OCI-LY7 (cell line): ENCODE measurements at places on chromosomes 16 and 17.

DNA sequence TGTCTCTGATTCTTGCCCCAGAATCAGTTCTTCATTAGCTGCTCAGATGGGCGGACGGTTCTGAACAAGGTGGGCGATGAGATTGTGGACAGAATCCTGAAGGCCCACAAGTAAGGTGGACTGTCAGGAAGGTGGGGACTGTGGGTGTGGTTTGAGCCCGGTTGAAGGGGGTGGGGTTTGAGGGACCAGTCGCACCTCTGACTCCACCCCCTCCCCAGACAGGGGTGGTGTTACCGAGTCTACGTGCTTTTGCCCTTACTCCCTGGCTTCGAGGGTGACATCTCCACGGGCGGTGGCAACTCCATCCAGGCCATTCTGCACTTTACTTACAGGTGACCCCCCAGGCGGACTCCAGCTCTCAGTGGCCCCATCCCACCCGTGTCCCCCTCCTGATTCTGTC is 11.3 kb downstream of the PLD2 start:
- DNase-seq, result no peak

DNA sequence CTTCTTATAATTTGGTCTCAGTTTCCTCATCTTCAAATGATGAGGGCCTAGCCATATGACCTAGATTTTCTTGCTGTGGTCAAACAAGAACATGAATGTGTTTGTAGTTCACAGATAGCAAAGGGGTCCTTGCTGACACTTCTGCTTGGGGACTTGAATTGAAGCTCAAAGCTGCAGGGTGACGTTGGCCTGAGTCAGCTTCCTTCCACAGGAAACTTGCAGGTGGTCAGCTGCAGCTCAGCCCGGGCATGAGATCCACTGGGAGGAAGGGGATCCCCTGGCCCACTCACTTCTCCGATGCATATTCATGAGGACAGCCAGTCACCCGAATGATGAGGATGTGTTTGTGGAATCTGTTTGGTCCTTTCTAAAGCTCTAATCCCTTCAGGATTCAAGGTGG is 42.6 kb upstream of the AXIN2 start:
- no peak for DNase-seq

DNA sequence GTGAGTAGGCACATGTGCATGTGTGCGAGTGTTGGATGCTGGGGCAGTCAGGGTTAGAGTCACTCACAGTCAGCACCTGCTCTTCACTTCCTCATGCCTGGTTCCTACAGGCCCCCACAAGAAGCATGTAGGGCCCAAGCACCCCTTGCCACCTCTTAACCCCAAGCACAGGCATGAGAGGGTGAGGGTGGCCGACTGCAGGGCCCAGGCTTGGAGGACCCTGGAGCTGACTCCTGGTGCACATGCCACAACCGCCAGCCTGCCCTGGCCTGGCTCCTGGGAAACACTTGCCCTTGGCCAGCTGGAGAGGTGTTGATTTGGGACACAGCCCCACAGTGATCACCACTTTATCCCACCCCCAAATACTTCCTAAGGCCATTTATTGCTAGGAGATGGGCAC is 16.9 kb upstream of the CDRT15L2 start:
- no peak for DNase-seq

DNA sequence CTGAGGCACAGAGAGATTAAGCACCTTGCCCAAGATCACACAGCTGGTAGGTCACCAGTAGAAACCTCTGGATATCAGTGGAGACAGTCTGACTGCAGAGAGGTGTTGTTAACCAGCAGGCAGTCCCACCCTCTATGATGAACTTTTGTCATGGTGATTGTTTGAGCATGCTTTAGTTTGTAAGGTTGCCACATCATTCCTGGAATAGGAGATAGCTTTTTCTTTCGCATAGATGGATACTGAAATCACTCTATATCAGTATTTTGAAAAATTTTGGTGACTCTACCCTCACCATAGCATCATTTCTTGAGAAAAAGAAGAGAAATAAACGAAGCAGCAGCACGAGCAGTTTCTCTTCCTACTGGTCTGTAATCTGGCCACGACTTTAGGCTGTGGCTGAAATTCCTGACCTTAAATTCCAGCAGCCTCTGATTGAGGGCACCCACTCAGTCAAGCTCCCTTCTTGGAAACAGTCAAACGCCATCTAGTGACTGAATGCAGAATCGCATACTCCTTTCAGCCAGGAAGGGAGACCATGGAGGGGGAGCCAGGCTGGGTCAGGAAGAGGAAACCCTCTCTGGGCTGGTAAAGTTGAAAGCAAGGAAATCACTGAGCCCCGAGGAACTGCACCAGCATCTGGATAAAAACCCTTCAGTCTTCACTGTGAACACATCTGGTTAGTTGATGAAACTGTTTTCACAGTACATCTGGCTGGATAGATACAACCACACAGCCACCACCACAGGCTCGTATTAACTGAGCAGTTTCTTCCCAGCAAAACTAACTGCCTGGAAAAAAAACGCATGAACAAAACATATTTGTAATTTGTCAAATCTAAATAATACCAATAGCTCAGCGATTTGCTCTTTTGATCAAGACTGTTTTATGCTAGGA is 108.5 kb upstream of the XYLT1 start:
- DNase-seq, result peak; percentile 71

DNA sequence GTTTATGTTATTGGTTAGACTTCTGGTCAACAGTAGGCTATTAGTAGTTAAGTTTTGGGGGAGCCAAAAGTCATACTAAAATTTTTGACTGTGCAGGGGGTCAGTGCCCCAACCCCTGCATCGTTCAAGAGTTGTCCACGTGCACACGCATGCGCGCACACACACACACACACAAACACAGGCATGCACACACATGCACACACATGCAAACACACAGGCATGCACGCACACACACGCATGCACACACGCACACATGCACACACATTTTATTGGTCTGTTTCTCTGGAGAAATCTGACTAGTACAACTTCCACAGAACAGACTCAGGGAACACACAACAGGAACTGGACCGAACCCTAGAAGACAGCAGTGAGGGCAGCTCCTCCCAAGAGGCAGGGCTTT is 24.4 kb upstream of the USP10 start:
- DNase-seq, result no peak

- DNase-seq, result no peak
Measured at GRCh38 chr17:68733241-68734176, 132.3 kb upstream of the FAM20A start.

DNA sequence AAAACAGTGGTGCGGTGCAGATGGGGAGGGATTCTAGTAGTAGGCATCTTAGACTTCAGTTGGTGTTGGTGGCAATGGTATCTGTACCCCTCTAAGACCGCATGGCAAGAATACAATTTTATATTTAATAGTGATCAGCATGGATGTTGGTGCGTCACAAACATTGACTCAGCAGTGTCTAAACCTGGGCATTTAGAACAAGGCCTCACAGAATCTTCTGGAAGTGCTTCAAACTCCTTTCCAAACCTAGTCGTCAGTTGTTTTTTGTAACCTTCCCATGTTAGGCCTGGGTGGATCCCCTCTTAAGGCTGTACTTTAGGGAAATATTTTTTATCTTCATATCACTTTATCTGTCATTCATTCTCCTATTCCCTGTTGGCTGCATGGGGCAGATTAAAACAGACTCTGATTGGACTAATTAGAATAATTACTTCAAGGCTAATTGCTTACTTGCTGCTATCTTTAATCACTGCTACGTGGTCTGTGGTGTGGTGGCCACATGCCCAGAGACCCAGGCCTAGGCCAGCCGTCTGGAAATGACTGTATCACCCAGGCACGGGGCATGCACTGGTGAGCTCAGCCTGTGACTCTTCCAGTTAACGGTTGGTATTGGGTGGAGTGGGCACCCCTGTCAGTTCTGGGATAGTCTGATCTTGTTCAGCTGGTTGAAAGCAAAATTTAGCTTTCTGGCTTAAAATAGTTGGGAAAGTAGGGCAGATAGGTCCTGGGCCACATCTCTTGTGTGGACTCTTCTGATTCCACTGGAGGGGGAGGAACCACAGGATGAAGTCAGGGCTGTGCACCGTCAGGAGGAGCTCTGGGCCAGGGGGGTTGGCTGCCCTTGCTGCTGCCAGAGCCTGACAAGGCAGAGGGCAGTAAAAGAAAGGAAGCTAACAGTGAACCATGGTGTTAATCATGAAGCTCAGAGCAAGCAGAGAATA is 4.5 kb downstream of the ALKBH5 start:
- DNase-seq, result no peak

DNA sequence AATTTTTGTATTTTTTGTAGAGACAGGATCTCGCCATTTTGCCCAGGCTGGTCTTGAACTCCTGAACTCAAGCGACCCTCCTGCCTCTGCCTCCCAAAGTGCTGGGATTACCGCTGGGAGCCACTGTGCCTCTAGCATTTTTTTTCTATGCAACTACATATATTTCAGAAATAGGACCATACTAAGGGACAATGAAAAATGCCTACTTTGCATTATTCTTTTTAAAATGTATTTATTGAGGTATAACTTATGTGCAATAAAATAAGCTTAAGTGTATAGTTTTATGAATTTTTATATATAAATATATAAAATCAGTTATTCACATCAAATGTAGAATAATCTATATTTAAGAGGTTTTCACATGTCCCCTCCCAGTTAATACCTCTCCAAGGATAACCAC is 38.1 kb downstream of the KATNIP start:
- DNase-seq, result no peak

DNA sequence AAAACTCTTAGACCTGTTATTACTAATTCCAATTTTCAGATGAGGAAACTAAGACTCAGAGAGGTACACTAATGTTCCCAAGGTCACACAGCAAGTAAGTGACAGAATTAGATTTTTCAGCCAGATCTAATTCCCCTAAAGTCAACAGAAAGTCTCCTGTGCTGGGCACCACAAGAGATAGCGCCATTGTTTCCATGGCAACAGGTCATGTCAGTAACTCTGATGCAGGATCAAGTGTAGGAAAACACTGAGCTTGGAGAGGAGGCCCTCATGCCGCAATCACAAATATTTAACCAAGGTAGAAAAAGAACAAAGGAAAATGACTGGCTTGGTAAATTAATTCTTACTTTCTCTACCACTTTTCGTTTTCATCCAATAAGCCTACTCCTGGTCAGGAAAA is 166.0 kb upstream of the CDH13 start:
- DNase-seq, result no peak

GRCh38 chr17:40778461-40778860 is 3.9 kb downstream of the KRT27 start:
- DNase-seq, result no peak

- no peak for DNase-seq
Measured at GRCh38 chr16:23248261-23249194, 53.6 kb upstream of the SCNN1B start.

DNA sequence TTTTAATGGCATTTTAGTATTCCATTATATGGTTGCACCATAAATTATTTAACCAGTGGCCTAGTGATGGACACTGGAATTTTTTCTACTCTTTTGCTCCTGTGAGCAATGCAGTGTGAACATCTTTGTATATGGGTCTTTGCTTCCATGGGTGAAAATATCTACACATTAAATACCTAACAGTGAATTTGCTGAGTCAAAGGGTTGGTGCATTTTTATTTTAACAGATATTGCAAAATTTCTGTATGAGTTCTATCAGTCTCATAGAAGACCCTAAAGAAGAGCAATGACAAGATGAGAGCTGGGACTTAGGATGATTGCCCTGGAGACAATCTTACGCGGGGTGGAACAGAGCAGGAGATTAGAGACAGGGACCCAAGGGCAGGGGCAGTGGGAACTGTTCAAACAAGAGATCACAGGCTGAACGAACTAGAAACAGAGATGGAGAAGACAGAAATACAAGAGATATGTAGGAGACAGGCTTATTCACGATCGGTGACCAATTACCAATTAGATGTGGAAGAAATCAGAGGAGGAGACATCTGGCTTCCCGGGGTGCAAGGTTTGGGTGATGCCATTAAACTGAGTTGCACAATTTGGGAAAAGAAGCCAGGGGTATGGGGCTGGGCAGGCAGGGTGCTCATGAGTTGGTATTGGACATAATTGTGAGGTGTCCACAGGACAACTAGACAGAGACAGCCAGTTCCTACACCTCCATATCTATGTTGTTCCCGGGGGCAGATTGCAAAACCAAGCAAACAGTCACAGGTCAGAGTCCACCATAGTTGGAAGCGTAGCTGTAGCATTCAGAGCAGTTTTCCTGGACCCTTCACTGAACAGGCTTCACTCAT is 39.9 kb upstream of the LONP2 start:
- DNase-seq, result no peak

DNA sequence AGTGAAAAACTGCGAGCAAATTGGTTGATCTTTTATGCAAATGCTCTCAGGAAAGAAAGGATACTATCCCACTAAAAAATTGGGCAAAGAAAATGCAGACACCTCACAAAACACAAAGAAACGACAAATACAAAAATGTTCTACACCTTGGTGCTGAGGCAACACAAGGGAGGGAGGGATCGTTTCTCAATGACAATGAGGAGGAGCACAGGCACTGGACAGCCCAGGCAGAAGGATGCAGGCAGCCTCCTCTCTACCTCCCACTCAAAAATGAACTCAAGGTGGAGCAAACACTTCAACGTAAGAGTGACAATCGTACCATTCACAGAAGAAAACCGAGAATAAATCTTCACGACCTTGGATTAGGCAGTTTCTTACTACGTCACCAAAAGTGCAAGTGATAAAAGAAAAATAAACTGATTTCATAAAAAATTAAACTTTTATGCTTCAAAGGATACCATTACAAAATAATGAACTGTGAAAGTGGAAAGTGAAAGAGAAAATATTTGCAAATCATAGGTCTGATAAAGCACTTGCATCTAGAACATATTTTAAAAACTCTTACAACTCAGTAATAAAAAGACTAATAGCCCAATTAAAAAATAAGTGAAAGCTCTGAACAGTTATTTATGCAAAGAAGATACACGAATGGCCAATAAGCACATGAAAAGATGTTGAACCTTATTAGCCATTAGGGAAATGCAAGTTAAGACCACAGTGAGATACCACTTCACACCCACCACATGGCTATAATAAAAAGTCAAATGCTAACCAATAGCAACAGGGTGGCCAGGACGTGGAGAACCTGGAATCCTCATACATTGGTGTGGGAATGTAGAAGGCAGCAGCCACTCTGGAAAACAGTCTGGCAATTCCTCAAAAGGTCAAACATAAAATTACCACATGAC is 80.8 kb upstream of the TRAP1 start:
- DNase-seq, result no peak

- DNase-seq, result no peak
Measured at GRCh38 chr17:50266384-50267073, 7.7 kb upstream of the TMEM92 start.

DNA sequence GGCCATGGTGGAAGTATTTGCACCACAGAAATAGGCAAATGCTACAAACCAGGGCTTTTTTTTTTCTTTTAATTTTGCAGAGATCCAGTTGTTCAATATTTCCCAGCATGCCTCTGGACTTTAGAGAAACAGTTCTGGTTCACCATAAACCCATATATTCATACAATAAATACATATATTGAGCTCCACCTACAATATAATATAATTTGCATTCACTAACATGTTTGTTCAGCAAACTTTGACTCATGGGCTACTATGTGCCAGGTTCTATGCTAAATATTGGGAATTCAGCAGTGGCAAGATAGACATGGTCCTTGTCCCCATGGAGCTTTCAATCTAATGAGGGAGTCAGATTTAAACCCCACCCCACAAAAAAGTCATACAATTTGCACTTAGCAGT is 3.2 kb downstream of the TMEM114 start:
- DNase-seq, result no peak
